ENCODE measurements at places on chromosomes 3 and 15.

DNA sequence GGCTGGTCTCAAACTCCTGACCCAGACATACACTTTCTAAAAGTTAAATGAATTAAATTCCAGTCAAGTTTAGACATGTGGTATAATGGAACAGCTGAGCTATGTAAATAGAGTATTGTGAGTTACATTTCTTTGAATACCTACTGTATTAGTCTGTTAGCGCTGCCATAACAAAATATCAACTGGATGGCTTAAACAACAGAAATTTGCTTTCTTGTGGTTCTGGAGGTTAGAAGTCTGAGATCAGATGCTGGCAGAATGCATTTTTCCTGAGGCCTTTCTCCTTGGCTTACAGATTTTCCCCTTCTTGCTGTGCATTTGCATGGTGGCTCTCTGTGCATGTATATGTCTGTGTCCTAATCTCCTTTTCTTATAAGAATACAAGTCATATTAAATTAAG, 101.5 kb upstream of the TGFBR2 start:
- DNase-seq = no peak

DNA sequence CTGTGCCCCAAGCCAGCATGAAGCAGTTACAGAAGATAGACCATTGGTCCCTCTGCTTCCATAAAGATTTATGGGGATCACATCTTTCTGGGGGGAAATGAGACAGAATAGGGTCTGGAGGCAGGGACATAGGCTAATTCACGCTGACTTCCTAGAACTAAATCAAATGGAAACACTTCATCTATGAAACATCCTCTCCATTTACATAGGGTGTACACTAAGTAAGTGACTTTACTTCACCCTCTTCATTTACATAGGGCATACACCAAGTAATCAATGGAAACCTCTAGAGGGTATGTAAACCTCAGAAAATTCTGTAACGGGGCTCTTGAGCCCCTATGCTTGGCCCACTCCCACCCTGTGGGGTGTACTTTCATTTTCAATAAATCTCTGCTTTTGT, 10.1 kb downstream of the LINS1 start:
- no peak for DNase-seq

GRCh38 chr15:63826528-63826927, 7.2 kb downstream of the HERC1 start:
- DNase-seq = no peak

DNA sequence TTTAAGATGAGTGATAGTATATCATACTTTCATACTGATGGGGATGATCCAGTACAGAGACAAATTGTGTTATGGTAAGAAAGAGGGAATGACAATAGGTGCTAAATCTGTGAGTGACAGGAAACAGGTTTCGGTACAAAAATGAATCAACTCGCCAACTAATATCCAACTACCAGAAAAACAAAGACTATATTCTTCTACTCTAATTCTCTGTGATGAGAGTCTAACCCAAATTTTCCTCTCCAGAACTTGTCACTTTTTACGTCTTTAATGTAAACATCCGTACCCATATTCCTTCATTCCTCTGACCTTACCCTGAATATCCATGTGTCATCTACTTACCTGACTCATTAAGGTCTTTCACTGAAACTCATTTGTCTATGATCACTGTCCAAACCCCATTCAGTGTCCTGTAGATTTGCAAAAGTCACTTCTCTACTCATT, 39.6 kb downstream of the SCAPER start:
- no peak for DNase-seq

DNA sequence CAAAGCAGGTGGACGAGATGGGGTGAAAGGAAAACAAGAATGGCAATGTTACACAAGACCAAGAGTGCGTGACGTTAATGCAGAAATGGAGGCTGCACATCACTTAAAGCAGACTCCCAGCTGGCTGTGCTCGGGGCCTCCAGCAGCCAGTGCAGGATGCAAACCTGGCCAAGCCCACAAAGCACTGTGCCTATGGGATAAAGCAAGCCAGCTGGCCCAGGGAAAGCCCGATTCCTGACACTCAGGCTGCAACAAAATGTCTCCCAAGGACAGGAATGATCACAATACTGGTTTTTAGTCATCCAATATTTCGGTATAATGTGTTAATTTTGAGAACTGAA, 86.2 kb downstream of the SEC22A start:
- DNase-seq = no peak

DNA sequence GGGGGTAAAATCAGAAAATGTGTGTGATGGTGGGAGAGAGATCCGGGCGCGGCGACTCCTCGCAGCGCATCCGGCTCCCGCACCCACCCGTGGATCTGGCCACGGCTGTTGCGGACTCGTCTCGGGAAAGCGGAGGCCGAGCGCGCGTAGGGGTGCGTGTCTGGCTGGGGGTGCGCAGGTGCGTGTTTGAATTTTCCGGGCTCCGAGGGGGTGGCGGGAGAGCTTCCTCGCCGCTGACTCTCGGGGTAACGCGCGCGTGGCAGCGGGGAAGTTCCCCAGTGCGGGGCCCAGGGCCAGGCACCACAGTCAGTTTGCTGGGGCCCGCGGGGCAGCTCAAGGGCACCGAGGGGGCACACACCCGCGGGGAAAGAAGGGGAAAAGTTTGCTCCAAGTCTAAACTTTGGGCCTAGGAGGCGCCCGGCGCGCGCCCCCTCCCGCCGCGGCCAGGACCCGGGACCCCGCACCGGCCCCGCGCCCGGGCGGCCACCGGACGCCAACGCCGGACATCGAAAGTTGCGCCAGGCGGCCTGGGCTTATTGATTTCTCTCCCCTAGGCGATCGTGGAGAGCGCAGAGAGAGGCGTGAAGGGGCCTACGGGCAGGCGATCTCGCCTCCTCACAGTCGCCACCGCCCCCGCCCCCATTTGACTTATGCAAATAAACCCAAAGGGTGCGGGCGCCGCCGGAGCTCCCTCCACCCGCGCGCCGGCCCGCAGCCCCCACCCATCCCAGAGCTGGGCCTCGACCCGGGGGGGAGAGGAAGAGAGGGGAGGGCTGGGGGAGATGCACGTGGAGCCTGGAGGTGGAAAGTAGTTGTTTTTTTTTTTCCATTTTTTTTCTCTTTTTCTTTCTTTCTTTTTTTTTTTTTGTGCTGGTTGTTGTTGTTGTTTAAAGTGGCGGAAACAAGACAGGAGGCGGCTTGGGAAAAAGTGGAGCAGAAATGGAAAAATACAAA, 639 bp downstream of the FOXP1 start:
- DNase-seq = no peak

GRCh38 chr15:51493892-51494291, 128.7 kb downstream of the DMXL2 start:
- DNase-seq = no peak

DNA sequence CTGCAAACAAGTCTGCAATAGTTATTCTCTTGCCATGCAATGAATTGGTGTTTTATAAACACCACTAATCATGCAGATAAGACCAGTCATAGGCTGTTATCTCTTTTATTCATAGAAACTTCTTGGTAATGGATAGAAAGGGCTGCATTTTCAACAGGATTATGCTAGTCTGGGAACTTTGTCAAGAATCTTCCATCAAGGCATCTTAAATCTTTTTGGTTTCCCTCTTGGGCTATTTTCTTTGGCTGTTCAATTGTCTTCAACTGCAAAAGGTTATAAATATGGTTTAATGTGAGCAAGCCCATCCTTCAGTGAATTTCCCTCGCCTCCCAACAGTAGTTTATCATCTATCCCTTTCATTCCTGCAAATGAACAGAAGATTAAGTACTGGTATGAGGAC, 59.0 kb upstream of the MINAR1 start:
- no peak for DNase-seq

- DNase-seq = no peak
Observed at GRCh38 chr3:129304146-129304961, 25.7 kb downstream of the HMCES start.

- DNase-seq = no peak
Observed at GRCh38 chr3:112366522-112366921, 33.6 kb downstream of the CD200 start.

- no peak for DNase-seq
Observed at GRCh38 chr3:171165499-171165921, 139.0 kb upstream of the SLC2A2 start.

- no peak for DNase-seq
Observed at GRCh38 chr3:117417411-117417810, 707.8 kb downstream of the TUSC7 start.

DNA sequence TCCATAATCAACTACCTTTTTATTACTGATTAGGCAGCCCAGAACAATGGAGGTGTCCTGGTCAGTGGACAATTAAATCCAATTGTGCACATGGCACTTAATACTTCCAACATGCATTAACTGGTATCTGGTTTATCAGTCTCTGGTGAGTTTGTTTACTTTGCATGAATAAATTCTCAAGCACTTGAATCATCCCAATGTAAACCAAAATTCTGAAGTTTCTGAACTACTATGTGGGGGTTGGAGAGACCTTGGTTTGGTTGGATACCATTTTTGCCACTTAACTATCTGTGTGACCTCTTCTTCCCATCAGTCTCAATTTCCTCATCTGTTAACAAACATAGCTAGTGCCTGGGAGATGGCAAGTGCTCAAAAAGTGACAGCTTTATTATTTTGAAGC, 70.5 kb upstream of the MAP4 start:
- DNase-seq = no peak

GRCh38 chr3:98657457-98657856, 64.0 kb upstream of the CPOX start:
- DNase-seq = no peak

- no peak for DNase-seq
Observed at GRCh38 chr3:49313896-49314688, 25.8 kb downstream of the USP4 start.

GRCh38 chr3:126300761-126301481, 56.3 kb downstream of the KLF15 start:
- no peak for DNase-seq

DNA sequence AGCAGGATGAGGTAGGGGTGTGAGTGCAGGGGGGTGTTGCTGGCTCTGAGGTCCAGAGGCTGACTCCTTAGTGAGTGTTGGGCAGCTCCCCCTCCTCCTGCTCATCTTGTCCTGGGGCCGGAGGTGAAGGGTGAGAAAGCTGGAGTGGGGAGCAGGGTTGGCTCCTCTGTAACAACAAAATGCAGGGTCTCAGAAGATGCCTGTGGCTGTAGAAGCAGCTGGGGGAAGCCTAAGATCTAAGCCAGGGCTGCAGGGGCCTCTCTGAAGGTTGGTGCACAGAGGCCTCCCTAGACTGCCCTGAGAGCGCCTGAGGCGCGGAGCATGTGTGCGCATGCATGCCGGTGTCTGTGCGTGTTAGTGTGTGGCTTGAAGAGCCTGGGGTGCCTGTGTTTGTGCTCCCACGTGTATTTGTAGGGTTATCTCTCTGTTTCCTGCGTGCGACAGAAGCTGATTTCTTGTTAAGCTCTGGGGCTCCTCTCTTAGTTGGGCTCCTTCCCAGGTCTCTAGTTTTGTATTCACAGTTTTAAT, 5.3 kb upstream of the HDAC11 start:
- DNase-seq = no peak

- DNase-seq = no peak
Observed at GRCh38 chr15:22913646-22914380, 66.4 kb downstream of the CYFIP1 start.

- no peak for DNase-seq
Observed at GRCh38 chr3:174229916-174230315, 629.2 kb upstream of the NAALADL2 start.

- no peak for DNase-seq
Observed at GRCh38 chr3:121624147-121624899, 31.1 kb downstream of the FBXO40 start.

DNA sequence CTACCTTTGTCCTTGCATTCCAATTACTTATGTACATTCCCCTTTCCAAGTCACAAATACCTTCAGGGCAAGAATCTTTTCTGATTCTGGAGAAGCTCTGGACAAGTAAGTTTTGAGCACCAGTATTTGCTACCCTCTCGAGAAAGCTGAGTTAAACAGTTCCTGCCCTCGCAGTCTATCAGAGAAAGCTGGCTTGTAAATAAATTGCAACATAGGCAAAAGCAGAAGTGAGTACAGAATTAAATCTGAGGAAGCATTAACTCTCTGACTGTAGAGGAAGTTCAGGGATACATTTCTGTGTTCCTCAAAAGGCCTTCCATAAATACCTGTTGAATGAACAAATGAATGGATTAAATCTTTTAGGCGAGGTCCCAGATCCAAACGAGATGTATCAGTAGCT, 1.2 kb downstream of the OSBPL11 start:
- no peak for DNase-seq

DNA sequence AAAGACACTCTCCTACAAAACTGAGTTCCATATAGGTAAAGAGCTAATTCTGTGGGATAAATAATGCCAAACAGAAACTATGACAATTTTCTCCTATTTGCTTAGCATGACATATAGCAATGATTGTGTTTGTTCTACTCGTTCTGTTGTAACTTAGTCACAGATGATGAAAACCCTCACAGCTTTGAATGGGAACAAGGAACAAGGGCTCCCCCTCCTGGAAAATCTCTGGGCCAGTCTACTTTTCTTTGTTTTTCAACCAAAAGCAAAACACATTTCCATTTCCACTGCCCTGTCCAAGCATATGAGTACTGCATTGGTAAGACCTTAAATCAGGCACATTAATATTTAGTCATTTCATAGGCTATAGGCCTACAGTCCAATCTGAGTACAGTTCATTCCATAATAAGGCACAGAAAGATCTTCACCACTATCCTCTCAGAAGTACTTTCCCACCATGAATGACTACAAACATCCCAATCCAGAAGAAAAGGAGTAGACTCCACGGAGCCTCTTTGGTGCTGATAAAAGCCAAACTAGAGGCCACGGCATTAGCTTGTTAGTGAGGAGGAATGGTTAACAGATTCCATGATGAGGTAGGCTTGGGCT, 67.1 kb downstream of the ATP8B4 start:
- peak; percentile 32 for DNase-seq

- DNase-seq = no peak
Observed at GRCh38 chr15:59830098-59830497, 141.0 kb upstream of the BNIP2 start.

GRCh38 chr15:61141497-61142125, 87.5 kb downstream of the RORA start:
- DNase-seq = no peak

DNA sequence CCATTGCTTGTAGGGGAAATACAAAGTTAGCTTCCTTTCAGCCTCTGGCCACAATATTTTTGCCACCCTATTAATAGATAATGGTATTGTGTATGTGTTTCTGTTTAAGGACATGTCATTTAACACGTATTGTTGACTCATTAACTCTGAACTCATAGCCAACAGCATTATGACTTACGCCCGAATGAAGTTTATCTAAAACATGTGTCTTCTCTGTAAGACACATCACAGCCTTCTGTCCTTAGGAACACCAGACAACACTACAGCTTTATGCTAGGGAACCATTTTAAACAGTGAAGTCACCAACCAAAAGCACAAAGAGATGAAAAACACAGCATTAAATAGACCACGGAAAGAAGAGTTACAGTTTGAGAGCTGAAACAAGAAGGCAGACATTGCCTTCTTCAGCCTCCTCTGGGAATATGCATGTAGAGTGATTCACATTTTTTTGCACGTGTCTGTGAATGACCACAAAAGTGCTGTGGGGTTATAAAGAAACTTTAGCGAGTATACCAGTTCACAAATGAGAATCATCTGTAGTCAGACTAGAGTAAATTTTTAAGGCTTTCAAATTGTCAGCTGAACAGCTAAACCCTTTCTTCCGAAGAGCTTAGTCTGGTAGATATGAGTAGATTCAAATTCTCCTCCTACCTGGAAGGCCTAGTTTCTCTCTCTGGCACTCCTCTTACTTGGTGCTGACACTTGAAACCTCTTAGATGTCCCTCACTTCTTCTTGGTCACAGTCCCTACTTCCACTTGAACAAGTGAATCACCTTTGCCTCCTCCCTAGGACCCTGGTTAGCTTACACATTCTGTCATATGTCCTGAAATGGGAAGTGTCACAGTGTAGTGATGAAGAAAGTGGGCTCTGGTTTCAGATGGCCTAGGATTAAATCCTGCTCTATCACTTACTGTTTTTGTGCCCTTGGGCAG, 32.2 kb downstream of the MCTP2 start:
- no peak for DNase-seq

GRCh38 chr15:76994971-76995945, at the start of gene PSTPIP1:
Gene PSTPIP1 (plus strand): TSS chr15:76995126. CDS start chr15:76995574, 448 bp downstream.
- no peak for DNase-seq
